ENCODE measurements at places on chromosomes 6 and 20. TPM values are rescaled to one million over a fixed set of nuclear protein-coding genes. Genes with fewer than 3 reads are reported as not detected.

DNA sequence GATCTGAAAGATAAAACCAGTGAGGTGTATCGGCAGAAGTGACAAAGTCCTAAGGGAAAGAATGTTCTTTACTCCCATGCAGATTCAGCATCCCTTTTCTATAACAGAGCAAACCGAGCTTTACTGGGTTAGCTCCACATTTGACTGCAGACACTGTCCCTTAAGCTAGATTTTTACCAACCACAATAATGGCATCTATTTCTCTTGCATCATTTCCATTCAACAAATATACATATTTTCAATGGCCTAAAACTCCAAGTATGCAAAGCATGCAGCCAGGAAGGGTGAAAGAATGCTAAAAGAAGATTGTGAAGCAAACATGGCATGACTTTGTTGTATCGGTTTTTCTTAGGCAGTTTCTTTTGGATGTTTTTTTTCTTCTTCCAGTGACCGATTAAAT lies 255.4 kb downstream of the OGFRL1 start:
- no peaks in the 10 kb centered on the region for H3K36me3 ChIP-seq
- no peak for DNase-seq
- H3K4me3 ChIP-seq = no peak overlapping the region
- H3K4me1 ChIP-seq = no peaks in the 10 kb centered on the region
- H3K27me3 ChIP-seq = no peaks in the 10 kb centered on the region

- no peak overlapping the region for H3K4me3 ChIP-seq
- no peaks in the 10 kb centered on the region for H3K4me1 ChIP-seq
- peaks cover 41% of the 10 kb centered on the region for H3K36me3 ChIP-seq
- H3K27me3 ChIP-seq = no peaks in the 10 kb centered on the region
- H3K27ac ChIP-seq = no peak overlapping the region
Measured at GRCh38 chr6:109793792-109794191, 102.7 kb downstream of the FIG4 start.

DNA sequence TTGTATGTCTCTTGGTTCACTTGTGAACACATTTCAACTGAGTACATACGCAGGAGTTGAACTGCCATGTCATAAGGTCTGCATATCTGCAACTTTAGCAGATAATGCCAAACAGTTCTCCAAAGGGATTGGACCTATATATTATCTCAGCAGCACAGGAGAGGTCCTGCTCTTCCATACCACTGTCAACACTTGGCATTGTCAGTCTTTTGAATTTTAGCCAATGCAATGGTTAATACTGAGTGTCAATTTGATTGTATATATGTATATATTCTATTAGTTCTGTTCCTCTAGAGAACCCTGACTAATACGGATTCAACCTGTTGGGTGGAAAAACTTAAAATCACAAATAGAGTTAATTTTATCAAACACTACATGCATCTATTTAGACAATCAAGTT lies 26.1 kb upstream of the ARHGAP18 start:
- DNase-seq = no peak
- no peak overlapping the region for H3K27ac ChIP-seq
- H3K27me3 ChIP-seq = no peaks in the 10 kb centered on the region
- no peak overlapping the region for H3K4me3 ChIP-seq
- no peaks in the 10 kb centered on the region for H3K36me3 ChIP-seq

- peak; percentile 53 for DNase-seq
- H3K4me1 ChIP-seq = peaks cover 40% of the 10 kb centered on the region
- H3K4me3 ChIP-seq = peak within 1 kb of the TSS; percentile 100
- H3K27me3 ChIP-seq = no peaks in the 10 kb centered on the region
- H3K36me3 ChIP-seq = peaks cover 6% of the 10 kb centered on the region
Measured at GRCh38 chr20:51542571-51543421, at the start of gene NFATC2. Gene NFATC2 (minus strand): TSS chr20:51542719. CDS start chr20:51542499, 220 bp downstream.

- H3K36me3 ChIP-seq = no peaks in the 10 kb centered on the region
- no peak overlapping the region for H3K4me3 ChIP-seq
- DNase-seq = no peak
- peaks cover 11% of the 10 kb centered on the region for H3K4me1 ChIP-seq
- peaks cover 18% of the 10 kb centered on the region for H3K27me3 ChIP-seq
- no peak overlapping the region for H3K27ac ChIP-seq
Measured at GRCh38 chr6:39055661-39056060, 7.1 kb downstream of the GLP1R start.

GRCh38 chr6:158906926-158907325 lies 87.8 kb upstream of the EZR start:
- H3K27me3 ChIP-seq = no peaks in the 10 kb centered on the region
- H3K36me3 ChIP-seq = no peaks in the 10 kb centered on the region
- no peak overlapping the region for H3K4me3 ChIP-seq
- no peak for DNase-seq
- no peak overlapping the region for H3K27ac ChIP-seq

- peaks cover 6% of the 10 kb centered on the region for H3K4me1 ChIP-seq
- peak overlapping the region; percentile 53 for H3K27ac ChIP-seq
- H3K36me3 ChIP-seq = no peaks in the 10 kb centered on the region
- peaks cover 70% of the 10 kb centered on the region for H3K27me3 ChIP-seq
- no peak overlapping the region for H3K4me3 ChIP-seq
- no peak for DNase-seq
Measured at GRCh38 chr20:1001116-1001515, 995 bp downstream of the RSPO4 start.

- DNase-seq = no peak
- no peak overlapping the region for H3K4me3 ChIP-seq
Measured at GRCh38 chr20:21228511-21228910, 74.6 kb upstream of the XRN2 start.

GRCh38 chr20:54194724-54195438 lies 13.0 kb upstream of the PFDN4 start:
- no peaks in the 10 kb centered on the region for H3K4me1 ChIP-seq
- H3K27ac ChIP-seq = no peak overlapping the region
- H3K36me3 ChIP-seq = no peaks in the 10 kb centered on the region
- no peak for DNase-seq

DNA sequence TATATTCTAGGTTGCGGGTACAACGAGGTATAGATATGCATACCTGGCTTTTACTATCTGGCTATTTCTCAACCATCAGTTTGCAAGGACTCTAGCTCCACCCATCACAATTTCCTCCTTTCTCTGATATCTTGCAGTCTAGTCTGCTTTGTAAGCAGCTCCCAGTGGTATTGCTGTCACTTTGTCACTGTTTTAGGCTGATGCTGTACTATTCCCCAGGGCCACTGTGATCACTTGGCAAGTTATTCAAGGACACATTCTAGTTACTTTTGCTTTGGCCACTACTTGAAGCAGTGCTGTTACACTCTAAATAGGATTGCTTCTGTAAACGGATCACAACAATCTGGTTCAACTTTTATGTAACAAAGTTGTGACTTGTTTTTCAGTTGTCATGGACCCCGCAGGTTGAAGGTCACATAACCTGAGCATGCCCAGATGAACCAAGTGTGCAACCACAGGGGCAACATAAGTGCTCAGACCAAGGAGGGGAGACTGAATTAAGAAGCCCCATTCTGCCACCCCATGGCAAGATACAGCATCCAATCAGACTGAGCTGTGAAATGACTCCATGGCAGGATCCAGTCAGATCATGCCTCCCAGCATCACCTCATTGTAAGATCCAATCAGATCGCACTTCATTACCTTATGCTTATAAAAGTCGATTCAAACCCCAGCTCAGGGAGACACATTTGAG lies 588.4 kb upstream of the CITED2 start:
- no peak overlapping the region for H3K27ac ChIP-seq
- H3K4me1 ChIP-seq = no peaks in the 10 kb centered on the region
- H3K27me3 ChIP-seq = peaks cover under 1% of the 10 kb centered on the region

DNA sequence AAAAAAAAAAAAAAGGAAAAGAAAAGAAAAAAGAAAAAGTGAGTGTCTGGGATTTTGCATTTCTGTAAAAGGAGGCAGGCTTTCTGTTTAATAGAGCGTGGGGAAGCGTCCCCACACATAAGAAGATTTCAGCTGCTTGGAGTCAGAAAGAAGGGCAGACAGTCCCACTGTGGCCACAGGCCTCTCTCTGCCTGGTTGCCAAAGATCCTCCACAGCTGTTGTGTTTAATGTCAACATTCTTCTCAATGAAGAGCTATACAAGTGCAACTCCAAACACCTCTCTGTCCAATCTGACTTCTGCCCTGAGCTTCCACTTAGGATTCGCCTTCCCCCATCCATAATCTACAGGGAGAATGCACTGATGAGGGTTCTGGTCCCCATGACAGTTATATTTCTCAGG lies 64.3 kb upstream of the MLN start:
- H3K27me3 ChIP-seq = peaks cover 16% of the 10 kb centered on the region
- DNase-seq = no peak
- H3K4me1 ChIP-seq = peaks cover 15% of the 10 kb centered on the region
- H3K27ac ChIP-seq = no peak overlapping the region
- no peak overlapping the region for H3K4me3 ChIP-seq

DNA sequence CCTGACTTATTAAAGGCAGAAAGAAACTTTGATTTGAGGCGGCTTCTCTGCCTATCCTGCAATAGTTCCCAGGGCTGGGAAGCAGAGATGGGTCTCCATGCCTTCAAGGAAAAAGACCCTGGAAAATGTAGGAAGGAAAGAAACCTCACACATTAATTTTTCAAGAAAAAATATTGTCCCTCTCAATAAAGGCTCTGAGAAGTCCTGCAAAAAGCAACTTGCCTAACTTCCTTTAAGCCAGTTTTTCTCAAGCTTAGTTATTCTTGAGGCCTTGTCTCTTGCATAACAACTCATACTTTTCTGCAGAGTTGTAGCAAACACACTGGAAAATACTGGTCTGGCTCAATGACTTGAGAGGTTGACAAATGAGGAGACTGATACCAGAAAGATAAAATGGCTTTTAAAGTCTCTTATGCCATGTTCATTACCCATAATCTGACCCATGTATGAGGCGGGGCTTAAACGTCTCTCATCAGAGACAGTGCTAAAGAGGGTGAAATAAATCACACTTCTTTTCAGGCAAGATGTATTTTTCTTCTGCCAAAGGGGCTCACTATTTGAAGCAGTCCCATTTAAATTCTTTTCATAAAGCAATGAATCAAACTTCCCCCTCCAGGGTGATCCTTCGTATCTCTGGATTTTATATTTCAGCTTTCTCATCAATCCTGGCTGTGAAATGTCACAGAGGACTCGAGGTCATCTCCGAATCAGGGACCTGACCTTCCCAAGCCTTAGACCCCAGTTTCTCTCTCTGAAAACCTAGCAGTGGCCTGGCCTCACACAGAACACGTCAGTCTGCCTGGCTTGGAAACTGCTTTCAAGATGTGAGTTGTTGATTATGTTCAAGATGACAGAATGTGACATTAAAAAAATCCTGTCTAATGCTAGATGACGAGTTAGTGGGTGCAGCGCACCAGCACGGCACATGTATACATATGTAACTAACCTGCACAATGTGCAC lies 82.3 kb upstream of the KCNG1 start:
- no peaks in the 10 kb centered on the region for H3K4me1 ChIP-seq
- H3K27ac ChIP-seq = no peak overlapping the region
- no peak for DNase-seq
- no peak overlapping the region for H3K4me3 ChIP-seq
- H3K27me3 ChIP-seq = peaks cover 24% of the 10 kb centered on the region

GRCh38 chr20:59063358-59064213 lies 21.0 kb upstream of the PRELID3B start:
- no peak overlapping the region for H3K4me3 ChIP-seq
- peaks cover 2% of the 10 kb centered on the region for H3K36me3 ChIP-seq
- no peak for DNase-seq
- H3K27ac ChIP-seq = no peak overlapping the region
- no peaks in the 10 kb centered on the region for H3K4me1 ChIP-seq

DNA sequence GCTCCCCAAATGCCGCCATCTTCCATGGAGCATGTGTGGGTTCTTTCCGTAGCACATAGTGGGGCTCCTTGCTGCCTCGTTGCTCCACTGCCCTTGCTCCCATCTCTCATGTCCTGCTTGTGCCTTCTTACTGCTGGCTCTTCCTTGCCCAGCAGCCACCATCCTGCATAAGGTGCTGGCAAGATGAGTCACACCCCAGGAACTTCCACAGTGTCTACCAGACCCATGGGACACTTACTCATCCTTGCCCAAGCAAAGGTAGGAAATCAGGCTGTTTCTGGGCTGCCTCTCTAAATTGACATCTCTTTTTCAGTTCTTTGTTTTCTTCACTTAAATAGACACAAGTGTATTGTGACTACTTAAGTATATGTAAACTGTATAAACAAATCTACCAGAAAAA lies 39.4 kb upstream of the RGS17 start:
- no peaks in the 10 kb centered on the region for H3K36me3 ChIP-seq
- no peaks in the 10 kb centered on the region for H3K4me1 ChIP-seq
- H3K27ac ChIP-seq = no peak overlapping the region
- DNase-seq = no peak
- no peaks in the 10 kb centered on the region for H3K27me3 ChIP-seq
- no peak overlapping the region for H3K4me3 ChIP-seq

DNA sequence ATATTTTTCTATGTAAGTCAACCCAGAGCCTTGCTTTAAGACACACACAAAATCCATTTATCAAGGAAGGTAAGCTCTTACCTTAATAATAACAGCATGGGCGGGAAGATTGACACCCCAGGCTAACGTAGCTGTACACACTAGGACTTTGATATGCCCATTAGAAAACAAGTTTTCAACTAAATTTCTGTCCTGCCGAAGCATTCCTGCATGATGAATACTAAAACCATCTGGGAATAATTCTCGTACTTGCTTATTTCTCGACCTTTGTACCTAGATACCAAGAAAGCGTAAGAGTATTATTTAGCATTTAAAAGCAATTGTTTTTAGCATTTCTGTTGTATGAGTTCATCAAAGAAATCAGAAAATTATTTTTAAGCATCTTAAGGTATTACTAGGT lies 197.5 kb upstream of the SIM1 start:
- no peak for DNase-seq
- H3K4me3 ChIP-seq = no peak overlapping the region
- H3K36me3 ChIP-seq = peaks cover 13% of the 10 kb centered on the region

DNA sequence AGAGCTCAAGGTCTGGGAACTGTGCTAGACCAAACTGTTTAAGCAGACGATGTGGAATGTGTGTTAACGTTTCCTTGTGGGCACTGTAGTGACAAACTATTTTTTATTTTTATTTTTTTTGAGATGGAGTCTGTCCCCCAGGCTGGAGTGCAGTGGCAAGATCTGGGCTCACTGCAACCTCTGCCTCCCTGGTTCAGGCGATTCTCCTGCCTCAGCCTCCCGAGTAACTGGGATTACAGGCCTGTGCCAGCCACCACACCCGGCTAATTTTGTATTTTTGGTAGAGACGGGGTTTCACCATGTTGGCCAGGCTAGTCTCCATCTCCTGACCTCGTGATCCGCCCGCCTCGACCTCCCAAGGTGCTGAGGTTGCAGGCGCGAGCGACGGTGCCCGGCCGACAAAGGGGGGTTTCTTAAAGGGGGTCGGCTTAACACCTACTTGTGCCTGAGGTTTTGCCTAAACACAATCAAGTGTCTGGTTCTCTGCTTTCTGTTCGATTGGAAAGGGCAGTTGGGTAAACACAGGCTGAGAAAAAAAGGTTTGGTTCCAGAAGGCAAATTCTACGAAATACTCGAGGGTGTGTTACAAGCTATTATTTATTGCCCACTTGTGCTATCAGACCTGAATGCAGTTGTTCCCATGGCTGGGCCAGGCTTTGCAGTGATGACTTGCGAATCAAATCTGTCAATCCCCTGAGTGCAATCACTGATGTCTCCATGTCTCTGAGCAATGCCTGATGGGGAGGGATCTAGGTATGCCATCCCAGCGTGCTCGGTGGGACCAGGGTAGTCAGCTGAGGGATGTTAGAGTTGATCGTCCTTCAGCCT lies 1.3 kb downstream of the NOP56 start:
- peak overlapping the region; percentile 86 for H3K4me3 ChIP-seq
- H3K4me1 ChIP-seq = peaks cover 35% of the 10 kb centered on the region
- peak overlapping the region; percentile 71 for H3K27ac ChIP-seq
- H3K27me3 ChIP-seq = no peaks in the 10 kb centered on the region
- H3K36me3 ChIP-seq = no peaks in the 10 kb centered on the region

Gene CGA
- not detected for polyA plus RNA-seq

Gene RNF144B
- polyA plus RNA-seq = 2.1 TPM

Gene CRISP2
- polyA plus RNA-seq = not detected

Measured in naive thymus-derived CD8-positive, alpha-beta T cell (primary cell).